ENCODE measurements at places on chromosomes 2 and 18.

GRCh38 chr2:63537306-63537705 is 51.0 kb downstream of the WDPCP start:
- no peak for DNase-seq

- DNase-seq = no peak
Observed at GRCh38 chr2:95385570-95385984, 16.9 kb upstream of the FAHD2A start.

GRCh38 chr2:3604207-3604877 is 9.4 kb downstream of the COLEC11 start:
- no peak for DNase-seq

- DNase-seq = no peak
Observed at GRCh38 chr2:197215748-197216360, 94.7 kb downstream of the ANKRD44 start.

DNA sequence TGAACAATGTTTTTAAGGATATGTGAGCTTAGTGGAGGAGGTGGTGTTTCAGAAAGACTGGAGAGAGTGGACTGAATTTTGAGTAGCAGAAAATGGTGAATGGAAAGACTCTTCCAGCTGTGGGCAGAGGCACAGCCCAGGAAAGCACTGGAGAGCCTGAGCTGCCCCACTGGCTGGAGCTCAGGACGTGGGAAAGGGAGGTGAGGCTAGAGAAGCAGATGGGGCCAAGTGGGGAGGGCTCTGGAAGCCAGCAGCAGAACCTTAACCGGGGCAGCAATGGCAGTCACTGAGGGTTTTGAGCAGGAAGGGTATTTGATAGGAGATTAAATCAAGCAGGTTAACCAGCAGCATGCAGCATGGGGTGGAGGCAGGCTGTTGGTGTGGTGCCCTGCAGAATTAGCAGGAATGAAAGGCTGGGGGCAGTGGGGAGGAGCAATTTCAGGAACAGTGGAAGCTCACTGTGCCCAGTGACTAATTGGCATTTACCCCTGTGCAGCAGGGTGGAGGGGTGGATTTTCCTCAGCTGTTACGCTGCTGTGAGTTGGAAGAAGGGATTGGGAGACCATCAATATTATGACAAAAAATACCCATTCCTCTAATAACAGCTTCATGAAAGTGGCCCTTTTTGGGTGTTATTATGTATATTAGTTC is 136.2 kb downstream of the CERS6 start:
- no peak for DNase-seq

DNA sequence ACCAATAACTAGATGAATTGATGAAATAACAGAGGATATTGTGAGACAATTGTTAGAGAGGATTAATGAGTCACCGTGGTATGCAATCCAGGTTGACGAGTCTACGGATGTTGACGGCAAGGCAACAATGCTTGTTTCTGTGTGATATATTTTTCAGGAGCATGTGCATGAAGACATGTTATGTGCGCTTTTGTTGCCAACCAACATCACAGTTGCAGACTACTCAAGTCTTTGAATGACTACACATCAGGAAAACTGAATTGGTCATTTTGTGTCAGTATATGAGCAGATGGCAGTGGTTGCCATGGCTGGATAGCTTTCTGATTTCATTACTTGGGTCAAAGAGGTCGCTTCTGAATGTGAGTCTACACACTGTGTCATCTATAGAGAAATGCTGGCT is 96.8 kb upstream of the CRACDL start:
- DNase-seq = no peak

DNA sequence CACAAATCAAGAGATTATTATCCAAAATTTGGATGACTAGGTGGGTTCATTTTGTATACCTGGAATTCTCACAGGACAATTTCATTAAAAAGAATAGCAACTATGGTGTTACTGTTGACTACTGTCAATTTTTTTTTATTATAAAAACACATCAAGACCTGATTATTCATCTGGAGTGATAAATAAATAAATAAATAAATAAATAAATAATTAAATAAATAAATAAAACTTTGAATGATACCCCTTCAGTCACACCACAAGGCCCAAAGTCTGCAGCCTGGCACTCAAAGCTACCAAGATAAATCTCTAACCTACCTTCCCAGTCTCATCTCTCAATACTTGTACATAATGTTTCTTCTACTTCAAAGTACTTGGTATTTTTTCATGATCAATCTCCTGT is 294.0 kb upstream of the KLHL29 start:
- no peak for DNase-seq

- no peak for DNase-seq
Observed at GRCh38 chr2:199468561-199469513, 11.1 kb upstream of the SATB2 start.

- DNase-seq = no peak
Observed at GRCh38 chr2:1707771-1708418, 36.4 kb downstream of the PXDN start.

DNA sequence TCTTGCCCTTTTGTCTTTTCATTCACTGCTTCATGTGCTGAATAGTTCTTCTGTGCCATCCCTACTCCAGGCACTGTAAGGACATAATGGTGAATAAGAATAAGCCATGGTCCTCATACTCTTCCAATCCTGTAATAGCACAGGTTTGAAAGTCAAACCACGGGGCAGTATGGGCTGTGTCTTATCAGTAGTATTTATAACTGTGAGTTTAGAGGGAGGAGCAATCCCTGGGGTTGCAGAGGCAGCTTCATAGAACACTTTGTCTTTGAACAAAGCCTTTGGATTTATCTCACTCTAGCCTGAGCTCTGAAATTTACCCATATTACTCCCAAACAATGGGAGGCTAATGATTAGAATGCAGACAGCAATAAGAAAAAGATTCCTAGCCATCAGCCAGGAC is 30.2 kb upstream of the ALK start:
- no peak for DNase-seq

GRCh38 chr2:129619471-129619870 is 360.0 kb upstream of the RAB6C start:
- no peak for DNase-seq

GRCh38 chr2:108404784-108405397 is 27.1 kb downstream of the SULT1C4 start:
- no peak for DNase-seq

DNA sequence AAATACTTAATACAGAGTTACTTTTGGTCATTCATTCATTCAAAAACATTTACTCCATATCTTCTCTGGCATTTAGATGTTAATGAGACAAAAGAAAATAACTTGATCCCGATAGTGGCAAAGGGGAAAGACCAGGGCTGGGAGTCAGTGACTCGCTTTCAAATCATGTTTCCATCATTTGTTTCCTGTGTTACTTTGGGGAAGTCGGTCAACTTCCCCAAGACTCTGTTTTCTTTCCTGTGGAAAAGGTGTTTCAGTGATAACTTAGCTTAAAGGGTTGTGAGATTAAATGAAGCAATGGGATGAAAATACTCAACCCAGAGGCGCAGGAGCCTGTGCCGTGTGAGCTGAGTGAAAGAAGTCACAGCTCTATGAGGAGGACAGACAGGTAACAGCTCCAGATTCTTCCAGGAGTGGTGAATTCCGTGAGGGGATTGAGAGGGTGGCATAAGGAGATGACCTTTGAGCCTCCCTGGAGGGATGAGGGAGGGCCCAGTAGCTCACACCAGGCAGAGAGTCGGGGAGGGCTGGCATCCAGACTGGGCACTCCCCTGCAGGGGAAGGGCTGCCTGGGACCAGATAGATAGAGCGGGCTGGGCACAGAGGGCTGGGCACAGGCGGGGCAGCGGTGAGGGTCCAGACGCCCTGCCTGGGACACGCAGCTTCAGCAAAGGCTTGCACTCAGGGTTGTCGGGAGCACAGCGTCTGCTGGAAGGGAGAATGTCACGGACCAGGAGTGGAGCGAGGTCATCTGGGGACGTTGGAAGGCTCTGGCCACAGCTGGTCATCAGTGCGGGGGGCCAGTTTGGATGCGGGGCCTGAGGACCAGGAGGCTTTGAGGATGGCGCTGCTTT is 70.1 kb downstream of the TSHZ1 start:
- no peak for DNase-seq

- DNase-seq = no peak
Observed at GRCh38 chr2:52264488-52264887, 1232.6 kb upstream of the NRXN1 start.

GRCh38 chr2:152846697-152847470 is 128.5 kb downstream of the ARL6IP6 start:
- no peak for DNase-seq

GRCh38 chr18:44411262-44411905 is 269.3 kb upstream of the SETBP1 start:
- DNase-seq = no peak

DNA sequence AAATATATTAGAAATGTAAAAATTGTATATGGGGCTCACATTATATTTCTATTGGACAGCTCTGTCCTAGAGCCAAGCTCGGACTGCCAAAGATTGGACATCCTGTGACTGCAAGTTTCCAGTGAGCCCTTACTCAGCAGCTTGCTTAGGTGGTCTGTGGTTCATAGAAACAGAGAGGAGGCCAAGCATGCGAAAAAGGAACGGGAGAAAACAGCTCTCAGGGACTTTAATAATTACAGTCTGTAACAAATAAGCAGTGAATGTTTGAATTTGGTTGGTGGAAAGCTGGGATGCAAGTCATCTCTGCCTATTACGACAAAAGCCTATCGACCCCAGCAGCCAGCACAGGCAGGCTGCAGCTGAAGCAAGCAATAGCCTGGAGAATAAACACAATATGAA is 35.6 kb downstream of the WIPF1 start:
- no peak for DNase-seq

GRCh38 chr2:217988840-217989204 is 14.0 kb downstream of the TNS1 start:
- DNase-seq = no peak

DNA sequence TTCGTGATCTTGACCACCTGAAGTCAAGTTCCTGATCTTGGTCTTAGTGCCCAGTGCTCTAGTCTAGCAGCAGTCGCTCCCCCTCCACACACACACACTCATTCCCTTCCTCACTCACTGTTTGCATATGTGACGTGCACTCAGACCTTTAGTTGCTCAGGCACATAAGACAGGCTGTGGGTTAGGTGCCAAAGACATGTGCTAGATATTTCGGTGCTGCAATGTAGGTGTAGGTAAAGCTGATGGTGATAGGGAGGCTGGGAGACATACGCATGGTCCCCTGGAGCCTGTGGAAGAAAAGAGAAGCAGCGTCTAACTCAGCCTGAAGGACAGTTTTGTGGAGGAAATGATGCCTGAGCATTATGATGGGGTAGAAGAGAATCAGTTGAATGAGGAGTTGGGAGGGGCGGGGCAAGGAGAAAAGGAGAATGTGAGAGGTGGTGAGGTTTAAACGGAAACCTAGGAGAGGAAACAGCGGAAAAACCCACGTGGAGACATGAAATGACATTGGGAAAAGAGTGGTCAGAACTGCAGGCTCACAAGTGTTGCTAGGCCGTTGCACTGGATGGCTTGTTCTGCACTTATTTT is 3.8 kb downstream of the TTC39C start:
- no peak for DNase-seq

- DNase-seq = no peak
Observed at GRCh38 chr2:152618193-152618564, 99.1 kb downstream of the PRPF40A start.

DNA sequence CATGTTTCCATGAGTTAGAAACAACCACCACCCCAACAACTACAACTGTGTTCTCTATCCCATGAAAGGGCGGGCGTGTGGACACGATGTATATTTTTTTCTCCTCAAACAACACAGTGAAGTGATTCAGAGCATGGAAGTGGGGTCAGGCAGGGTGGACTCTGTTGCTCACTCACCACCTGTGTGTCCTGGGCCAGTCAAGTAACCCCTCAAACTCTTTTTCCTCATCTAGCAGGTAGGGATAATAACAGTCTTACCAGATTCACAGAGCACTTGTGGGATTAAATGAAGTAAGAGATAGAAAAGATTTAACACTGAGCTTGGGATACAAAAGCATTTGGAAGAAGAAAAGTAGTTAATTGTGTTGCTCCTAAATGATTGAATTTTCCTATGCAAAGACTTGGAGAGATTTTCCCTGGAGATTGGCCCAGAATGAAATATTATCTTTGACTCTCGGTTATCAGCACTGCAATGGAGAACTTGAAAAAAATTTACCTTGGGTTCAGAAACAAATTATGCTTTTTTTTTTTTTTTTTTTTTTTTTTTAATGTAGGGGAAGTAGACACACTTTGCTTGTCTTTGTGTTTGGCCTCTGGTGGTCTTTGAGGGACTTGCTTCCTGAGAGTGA is 161.9 kb upstream of the EPAS1 start:
- DNase-seq = no peak

- DNase-seq = no peak
Observed at GRCh38 chr2:201174687-201175086, 8.3 kb upstream of the CASP10 start.

DNA sequence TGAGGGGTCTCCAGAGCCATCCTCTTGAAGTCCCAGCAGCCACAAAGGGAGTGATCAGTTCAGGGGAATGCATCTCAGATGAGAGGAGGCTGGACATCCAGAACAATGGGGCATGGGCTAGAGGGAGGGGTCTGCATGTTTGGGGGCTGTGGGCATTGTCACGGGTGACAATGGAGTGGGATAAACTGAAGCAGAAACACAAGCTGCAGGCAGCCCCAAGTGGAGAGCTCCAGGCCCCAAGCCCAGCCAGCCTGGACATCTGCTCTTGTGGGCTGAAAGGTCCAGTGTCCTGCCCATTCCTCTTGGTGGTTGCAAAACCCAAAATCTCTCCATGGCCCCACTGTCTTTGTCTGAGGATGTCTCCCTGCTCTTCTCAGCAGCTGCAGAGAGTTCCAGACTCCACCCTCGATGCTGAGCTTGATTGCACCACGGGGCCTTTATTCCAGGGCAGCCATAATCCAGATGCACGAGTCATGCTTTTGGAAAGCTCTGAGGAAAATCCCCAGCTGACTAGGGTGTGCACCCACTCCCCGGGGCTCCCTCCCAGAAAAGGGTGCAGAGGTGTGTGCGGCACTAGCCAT is 149.4 kb downstream of the TNS1 start:
- no peak for DNase-seq

DNA sequence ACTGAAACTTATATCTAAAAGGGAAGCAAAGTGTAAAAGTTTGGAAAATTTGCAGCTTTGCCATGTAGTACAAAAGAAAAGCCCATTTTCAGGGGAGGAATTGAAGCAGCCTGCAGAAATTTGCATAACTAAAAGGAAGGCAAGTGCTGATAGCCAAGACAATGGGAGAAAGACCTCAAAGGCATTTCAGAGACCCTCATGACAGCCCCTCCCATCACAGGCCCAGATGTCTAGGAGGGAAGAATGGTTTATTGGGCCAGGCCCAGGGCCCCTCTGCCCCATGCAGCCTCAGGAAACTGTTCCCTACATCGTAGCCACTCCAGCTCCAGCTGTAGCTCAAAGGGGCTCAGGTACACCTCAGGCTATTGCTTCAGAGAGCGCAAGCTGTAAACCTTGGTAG is 14.4 kb upstream of the WDR75 start:
- no peak for DNase-seq

DNA sequence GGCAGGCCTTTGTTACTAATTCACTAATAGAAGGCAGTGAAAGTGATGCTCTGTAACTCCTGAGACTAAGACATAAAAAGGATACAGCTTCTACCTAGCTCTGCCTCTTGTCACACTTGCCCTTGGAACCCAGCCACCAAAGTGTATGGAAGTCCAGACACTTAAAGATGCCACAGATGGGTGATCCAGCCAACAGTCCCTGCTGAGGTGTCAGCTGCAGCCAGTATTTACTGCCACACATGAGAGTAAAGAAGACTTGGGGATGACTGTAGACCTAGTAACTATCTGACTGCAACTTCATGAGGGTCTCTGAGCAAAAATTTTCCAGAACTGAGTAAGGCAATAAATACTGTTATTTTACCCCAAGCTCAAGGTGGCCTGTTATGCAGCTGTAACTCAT is 8.8 kb downstream of the IMMT start:
- DNase-seq = no peak

All from T-helper 9 cell (primary cell).